Tibial nerve (tissue), 4 donors: ENCODE measurements at places on chromosomes 2 and 18. TPM values are rescaled to one million over a fixed set of nuclear protein-coding genes. Genes with fewer than 3 reads are reported as not detected.

- DNase-seq: no peak
These were observed 319.1 kb downstream of the AGPS start for GRCh38 chr2:177711483-177712265.

Gene MREG
- total RNA-seq: 14.6 TPM

DNA sequence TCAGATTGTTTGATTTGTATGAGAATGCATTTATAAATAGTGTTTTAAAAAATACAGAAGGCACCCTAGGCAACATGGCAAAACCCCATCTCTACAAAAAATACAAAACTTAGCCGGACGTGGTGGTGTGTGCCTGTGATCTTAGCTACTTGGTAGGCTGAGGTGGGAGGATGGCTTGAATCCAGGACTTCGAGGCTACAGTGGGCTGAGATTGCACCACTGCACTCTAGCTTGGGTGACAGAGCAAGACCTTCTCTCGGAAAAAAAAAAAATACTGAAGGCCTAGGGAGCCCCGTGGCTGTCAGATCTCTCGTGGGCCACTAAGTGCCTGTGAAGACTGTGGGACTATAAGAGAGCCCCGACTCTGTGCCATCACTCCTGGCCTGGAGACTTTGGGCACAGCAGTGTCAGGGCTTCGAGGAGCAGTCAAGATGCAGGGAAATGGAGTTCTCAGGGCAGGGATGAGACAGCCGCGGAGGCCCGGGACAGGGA, 40.5 kb downstream of the MYO7B start:
- no peak for DNase-seq

Gene TBR1
- not detected for total RNA-seq

Gene MC5R
- not detected for total RNA-seq

Gene SMCHD1
- total RNA-seq: 59.8 TPM

Gene CCDC148
- total RNA-seq: 2.5 TPM

Gene TGFBRAP1
- 23.7 TPM for total RNA-seq

Gene WDSUB1
- total RNA-seq: 4.3 TPM

DNA sequence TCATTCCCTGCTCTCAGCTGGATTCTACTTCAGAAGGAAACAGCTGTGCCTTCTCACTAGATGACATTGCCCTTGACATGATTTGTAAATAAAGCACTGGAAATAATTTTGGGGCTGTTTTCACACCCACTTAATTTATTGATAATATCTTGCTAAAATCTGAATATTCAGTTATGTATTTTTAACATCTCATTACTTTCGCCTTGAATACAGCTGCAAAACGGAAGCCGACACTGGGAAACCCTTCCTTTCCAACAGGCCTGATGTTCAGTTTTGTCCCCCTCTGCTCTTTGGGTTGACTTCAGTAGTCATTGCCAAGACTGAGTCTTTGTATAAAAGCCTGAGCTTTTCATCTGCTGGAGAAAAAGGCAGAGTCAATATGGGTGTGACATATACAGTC, 82.7 kb downstream of the DOCK10 start:
- DNase-seq: no peak

DNA sequence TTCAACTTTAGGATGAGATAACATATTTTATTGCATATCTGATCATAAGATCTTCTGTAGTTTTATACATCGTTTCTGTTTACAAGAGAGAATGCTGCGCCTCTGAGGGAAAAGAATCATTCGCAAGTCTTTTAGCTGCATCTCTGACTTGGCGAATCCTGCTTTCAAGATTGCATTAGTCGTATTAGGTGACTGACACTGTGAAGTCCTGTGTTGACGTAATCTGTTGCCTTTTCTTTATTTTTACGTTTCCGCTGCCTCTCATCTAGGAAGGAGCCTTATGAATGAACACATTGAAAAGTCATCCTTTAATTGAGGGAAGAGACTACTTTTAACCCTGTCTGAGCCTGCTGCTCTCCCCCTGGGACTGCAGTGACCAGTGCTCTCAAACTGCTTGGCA, 101.5 kb downstream of the LDLRAD4 start:
- DNase-seq: no peak

Gene ALPG
- total RNA-seq: not detected

Gene RAB17
- 2.1 TPM for total RNA-seq

- no peak for DNase-seq
These were observed 5.9 kb downstream of the TRIB2 start for GRCh38 chr2:12722447-12723316.

DNA sequence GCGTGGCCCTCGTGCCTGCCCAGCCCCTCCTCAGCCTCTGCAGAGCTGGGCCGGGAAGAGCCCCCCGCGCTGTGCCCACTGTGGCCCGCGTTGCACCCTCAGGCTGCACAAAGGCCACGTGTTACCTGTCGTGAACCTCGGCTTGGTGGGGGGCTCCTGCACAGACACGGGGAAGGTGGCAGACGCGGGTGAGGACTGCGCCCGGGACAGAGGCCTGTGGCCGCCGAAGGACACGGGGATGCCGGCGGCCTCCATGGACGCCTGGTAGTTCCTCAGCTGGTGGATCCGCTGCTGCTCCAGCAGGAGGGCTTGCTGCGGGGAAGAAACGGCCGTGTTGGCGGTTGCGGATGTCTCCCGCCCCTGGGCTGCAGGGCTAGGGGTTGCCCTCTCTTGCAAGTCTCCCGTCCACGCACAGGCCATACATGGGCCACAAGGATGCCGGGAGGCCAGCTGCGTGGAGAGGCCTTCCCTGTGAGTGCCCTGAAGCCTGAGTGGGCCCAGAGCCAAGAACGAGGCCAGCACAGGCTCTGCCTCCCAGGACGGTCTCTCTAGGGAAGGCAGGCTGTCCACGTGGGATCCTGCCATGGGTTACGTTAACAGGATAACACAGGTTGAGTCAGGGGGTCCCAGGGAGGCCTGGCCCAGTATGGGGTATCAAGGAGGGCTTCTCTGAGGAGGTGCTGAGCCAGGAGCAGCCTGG, 263.7 kb downstream of the TWIST2 start:
- no peak for DNase-seq

Gene KANSL1L
- 107 TPM for total RNA-seq

- DNase-seq: no peak
These were observed 627 bp downstream of the RNF25 start for GRCh38 chr2:218671097-218671653.

DNA sequence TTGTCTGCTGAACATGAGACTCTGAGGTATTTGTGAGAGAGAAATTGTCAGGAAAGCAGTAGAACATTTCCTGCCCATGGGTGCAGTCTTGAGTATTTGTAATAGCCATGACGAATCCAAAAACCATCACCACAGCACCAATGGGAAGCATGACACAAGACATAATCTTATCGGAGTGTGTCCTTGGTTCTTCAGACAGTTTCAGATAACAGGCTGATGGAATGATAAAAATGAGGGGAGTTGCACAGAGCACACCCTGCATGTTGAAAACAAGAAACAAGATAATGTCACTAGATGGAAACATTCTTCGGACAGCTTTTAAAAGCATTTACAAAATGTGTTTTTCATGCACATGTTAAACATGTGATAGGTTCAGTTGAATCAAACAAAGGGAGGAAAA, 56.9 kb downstream of the SLC38A11 start:
- no peak for DNase-seq

Gene KCTD1
- total RNA-seq: 40.0 TPM

- DNase-seq: no peak
These were observed 37.6 kb downstream of the NXPH2 start for GRCh38 chr2:138742441-138743057.

GRCh38 chr2:150606380-150607060, 119.1 kb upstream of the RND3 start:
- DNase-seq: no peak

- no peak for DNase-seq
These were observed 17.9 kb downstream of the LCT start for GRCh38 chr2:135818937-135819610.

GRCh38 chr18:62487161-62487560, 35.7 kb upstream of the ZCCHC2 start:
- no peak for DNase-seq

- DNase-seq: peak; percentile 16
These were observed 782 bp downstream of the MTA3 start for GRCh38 chr2:42569116-42569711.

GRCh38 chr2:120673571-120674061, 62.1 kb upstream of the GLI2 start:
- DNase-seq: no peak

DNA sequence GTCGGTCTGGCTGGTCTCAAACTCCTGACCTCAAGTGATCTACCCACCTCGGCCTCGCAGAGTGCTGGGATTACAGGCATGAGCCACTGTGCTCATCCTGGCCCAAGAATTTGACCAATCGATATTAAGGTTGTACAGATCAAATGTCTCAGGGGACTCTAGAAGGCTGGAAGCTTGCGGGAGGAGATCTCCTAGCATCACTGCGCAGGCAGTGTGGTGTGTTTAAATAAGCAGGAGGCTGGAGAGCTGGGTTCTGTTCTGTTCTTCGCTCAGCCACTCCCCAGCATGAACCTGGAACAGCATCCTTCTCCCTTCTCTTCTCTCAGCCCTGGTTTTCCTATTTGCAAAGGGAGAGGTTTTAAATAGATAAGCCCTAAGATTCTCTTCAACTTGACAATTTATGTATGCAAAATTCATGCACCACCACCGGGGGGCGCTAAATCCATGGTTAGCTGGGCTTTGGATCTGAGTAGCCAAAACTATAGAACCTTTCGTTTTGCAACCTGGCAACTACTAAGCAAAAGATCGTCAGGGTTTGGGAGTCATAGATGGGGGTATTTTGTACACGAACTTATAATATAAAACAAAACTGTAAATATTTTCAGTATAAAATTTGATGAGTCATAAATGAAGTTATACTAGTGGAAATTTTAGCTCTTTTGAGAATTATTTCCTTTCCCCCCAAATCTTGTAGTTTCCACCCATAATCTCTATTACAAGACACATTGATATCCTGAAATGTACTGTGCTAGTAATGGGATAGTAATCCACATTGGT, 60.6 kb downstream of the SLC16A14 start:
- DNase-seq: peak; percentile 80

Gene COX5B
- 409 TPM for total RNA-seq

- DNase-seq: no peak
These were observed 46.1 kb downstream of the TTC39C start for GRCh38 chr18:24060644-24061043.

DNA sequence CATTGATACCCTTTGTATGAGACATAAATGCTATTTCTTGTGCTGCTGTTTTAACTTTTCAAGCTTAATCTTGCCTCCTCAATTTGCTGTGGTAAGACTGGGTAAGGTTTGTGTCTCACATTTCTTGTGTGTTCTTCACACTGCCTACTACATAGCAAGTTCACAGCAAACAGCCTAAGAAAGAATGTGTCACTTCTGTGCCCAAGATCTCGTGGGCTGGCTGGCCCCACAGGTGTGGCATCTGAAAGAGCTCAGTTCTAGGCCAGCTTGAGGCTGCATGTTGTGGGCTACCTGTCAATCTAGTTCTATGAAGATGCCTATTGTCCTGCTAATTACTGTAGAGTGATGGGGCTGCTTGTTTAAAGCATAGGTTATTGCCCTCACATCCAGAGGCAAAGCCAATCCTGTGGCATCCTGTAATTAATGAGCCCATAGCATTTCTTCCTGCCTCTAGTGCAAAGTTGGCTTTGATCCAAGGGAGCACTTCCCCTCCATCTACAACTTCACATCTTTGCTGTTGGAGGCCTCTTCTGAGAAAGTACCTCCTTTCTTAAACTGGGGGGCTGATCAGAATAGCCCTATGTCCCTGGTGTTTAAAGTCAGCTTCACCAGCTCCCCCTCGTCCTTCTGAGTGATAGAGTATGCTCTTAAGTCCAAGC, 40.9 kb upstream of the ASPRV1 start:
- DNase-seq: no peak

- no peak for DNase-seq
These were observed 234.6 kb downstream of the HAUS1 start for GRCh38 chr18:46338766-46339165.

Gene ELOA2
- total RNA-seq: not detected

Gene FAM98A
- 29.4 TPM for total RNA-seq

- no peak for DNase-seq
These were observed 62.9 kb downstream of the VRK2 start for GRCh38 chr2:58109481-58109880.

- no peak for DNase-seq
These were observed 33.1 kb upstream of the ACVR1C start for GRCh38 chr2:157661776-157662175.

DNA sequence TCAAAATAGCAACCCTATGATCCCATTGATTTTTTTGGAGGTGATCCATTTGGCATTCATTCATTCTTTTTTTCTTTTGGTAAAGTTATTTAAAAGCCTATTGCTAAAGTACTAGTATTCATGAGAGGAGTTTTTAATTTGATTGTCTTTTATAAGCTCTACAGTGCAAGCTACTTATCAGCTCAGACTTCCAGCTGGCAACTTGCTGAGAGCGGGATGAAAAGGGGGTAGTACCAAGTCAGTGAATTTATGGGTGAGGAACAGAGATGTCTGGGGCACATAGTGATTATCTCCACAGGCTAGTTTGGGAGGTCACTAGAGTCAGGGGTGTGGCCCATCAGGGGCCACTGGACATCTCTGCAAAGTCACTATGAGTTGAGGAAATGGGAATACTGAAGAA, 202.4 kb downstream of the PIK3C3 start:
- DNase-seq: no peak

Gene GALNT14
- total RNA-seq: 0.78 TPM

DNA sequence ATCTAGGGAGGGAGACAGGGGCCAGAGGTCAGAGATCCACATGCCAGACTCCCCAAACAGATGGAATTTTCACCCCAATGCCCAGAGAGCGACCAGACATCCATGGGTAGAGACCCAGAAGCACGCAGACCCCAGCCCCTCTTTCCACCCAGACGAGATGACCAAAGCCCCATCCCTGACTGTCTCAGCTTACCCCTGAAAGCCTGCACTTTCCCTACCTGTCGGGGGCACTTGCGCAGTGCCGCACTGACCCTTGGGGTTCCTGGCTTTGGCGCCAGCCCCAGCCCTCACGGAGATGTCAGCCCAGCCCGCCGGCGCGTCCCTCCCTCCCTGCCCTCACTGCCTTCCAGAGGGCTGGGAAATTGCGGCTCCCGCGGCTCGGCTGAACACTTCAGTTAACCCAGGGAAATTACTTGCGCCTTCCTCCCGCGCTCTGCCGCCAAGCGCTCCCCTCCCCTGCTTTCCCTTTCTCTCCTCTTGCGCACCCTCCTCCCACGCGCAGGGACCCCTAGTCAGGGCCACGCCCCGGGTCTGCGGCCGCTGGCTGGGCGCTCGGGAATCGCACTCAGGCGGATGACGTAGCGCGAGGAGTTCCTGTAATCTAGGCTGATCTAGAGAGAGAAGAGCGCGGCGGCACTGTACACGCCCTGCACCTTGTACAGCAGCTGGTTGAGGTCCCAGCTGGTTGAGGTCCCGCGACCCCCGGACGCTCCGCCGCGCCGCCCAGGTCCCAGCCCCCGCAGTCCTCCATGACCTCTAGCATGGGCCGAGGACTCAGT, 12.0 kb downstream of the ALPG start:
- no peak for DNase-seq

Gene HRH4
- 0.60 TPM for total RNA-seq

- DNase-seq: no peak
These were observed 332.1 kb upstream of the ETAA1 start for GRCh38 chr2:67065046-67065445.

Gene SERPINB10
- 0.22 TPM for total RNA-seq
